ENCODE measurements at places on chromosomes 11 and 22. TPM values are rescaled to one million over a fixed set of nuclear protein-coding genes. Genes with fewer than 3 reads are reported as not detected.

SLC35E4 gene
- 4.8 TPM for total RNA-seq

TNNT3 gene
- 7.1 TPM for total RNA-seq

DNA sequence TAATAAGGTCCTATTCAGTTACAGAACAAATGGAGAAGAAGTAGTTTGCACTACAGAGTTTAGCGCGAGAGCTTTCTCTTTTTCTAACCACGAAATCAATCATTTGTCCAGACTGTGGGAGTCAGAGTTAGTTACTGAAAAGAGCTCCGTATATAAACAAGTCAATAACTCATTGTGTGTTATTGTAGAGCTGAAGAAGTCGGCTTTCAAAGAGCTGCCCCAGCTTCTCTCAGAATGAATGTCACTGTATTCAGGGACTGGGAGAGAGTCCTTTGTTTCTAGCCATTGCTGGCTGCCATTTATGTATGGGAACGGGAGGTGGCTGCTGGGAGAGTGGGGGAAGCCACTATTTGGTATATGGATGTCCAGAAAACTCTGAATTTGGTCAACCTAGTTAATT lies 227.8 kb downstream of the DCDC1 start:
- H3K27ac ChIP-seq = no peak overlapping the region
- no peaks in the 10 kb centered on the region for H3K4me1 ChIP-seq
- H3K36me3 ChIP-seq = no peaks in the 10 kb centered on the region
- no peak overlapping the region for H3K4me3 ChIP-seq
- H3K27me3 ChIP-seq = no peaks in the 10 kb centered on the region

- H3K27ac ChIP-seq = no peak overlapping the region
- no peaks in the 10 kb centered on the region for H3K36me3 ChIP-seq
- peaks cover 7% of the 10 kb centered on the region for H3K4me1 ChIP-seq
- DNase-seq = no peak
- H3K27me3 ChIP-seq = no peaks in the 10 kb centered on the region
Observed at GRCh38 chr22:31349960-31350359, 3.8 kb upstream of the PATZ1 start.

- H3K36me3 ChIP-seq = peaks cover 27% of the 10 kb centered on the region
- no peak overlapping the region for H3K4me3 ChIP-seq
- no peak overlapping the region for H3K27ac ChIP-seq
- H3K27me3 ChIP-seq = no peaks in the 10 kb centered on the region
Observed at GRCh38 chr22:25710501-25710900, 31.5 kb upstream of the MYO18B start.

DNA sequence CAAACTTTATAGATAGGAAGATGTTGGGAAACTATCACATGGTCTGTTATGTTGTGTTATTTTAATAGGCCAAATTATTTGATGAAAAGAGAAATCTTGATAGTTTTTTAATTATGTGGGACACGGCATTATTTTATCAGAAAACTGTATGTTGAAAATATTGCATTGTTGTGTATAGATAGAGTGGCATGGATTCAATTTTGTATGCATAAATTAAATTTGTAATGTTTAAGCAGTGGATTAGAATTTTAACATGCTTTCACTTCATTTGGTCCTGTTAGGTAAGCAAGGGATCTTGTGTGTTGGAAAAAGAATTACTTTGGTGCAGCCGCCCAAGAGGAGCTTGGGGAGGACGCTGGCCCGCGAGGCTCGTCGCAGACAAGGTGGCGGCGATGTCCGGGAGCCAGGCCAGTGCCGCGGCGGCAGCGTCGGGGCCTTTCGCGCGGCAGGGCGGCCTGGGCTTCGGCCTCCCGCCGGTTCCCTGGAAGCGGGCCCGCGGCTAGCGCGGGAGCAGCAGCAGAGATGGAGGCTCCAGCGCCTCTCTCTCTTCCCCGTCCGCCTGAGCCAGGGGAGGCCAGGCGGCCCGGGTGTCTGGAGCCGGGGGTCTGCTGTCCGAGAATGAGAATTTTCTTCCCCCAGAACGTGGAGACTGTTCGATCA lies 82.7 kb downstream of the GGT1 start:
- no peaks in the 10 kb centered on the region for H3K36me3 ChIP-seq
- H3K4me1 ChIP-seq = no peaks in the 10 kb centered on the region
- DNase-seq = peak; percentile 53
- no peak overlapping the region for H3K27ac ChIP-seq
- no peaks in the 10 kb centered on the region for H3K27me3 ChIP-seq

DNA sequence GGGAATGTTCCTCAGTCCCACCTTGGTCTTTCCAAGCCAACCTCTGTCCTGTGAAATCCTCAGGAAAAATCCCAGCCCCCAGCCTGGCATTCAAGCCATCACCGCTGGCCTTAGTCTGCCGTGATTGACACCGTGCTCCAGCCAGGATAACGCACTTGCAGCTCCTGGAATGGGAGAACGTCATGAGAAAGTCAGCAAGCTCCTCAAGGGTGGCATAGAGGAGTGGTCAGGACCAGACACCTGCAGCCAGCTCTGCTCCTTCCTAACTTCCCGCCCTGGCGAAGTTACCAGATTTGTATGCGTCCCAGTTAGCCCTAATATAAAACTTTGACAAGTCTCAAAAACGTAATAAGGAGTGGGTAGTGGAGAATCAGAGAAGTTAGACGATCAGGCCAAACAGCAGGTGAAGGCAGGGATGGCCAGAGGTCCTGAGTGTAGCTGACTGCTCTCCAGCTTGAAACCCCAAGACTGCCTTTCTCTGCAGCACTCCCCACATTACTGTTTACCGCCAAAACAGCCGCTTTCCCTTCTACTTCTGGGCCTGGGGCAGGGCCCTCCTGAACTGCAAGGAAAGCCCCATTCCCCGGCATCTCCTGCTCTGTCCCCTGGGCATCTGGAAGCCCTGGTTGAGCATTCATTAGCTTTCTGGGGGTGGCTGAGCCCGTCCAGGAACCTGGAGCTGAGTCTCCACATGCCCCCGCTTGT lies 1.3 kb upstream of the DKK3 start:
- peaks cover 5% of the 10 kb centered on the region for H3K36me3 ChIP-seq
- H3K27me3 ChIP-seq = peaks cover 8% of the 10 kb centered on the region
- no peak overlapping the region for H3K4me3 ChIP-seq
- H3K4me1 ChIP-seq = peaks cover 9% of the 10 kb centered on the region

DNA sequence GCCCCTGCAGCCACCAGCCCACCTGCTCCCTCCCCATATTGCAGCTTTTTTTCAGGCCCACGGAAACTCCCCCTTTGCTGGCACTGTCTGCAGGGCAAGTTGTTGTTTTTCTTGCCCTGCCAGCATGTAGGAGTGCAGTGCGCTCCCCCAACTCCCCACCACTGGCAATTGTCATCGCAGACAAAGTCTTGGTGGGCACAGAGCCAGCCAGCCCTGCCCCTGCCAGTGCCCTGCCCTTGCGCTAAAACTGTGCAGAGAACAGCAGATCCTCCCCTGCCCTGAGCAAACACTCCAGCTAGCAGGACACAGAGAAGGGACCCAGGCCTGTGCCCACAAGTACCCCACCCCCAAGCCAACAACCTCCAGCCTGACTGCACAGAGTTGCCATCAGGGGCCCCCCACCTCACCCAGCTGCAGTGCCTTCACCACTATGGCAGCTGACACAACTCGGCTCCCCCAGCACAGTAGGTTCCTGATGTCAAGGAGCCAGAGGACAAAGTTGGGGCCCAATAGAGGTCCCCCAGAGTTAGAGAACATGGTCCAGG lies 158.1 kb upstream of the ARHGAP42 start:
- no peak overlapping the region for H3K4me3 ChIP-seq
- no peaks in the 10 kb centered on the region for H3K27me3 ChIP-seq
- no peak overlapping the region for H3K27ac ChIP-seq
- DNase-seq = no peak

DNA sequence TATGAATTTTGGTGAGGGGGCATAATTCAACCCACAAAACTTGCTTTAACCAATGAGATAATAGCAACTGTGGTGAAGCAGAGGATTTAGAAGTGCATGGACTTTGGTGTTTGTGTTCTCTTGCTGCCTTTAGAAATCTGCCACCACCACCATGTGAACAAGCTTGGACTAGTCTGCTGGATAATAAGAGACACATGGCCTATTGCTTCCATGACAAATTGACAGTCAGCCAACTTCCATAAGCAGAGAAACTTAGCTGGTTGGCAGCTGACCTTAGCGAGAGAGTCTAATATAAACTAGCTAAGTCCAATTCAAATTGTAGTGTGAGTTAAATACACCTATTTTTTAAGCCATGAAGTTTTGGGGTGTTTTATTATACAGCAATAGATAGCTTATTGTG lies 482.1 kb upstream of the ANO5 start:
- H3K36me3 ChIP-seq = no peaks in the 10 kb centered on the region
- H3K27ac ChIP-seq = no peak overlapping the region
- no peaks in the 10 kb centered on the region for H3K4me1 ChIP-seq
- DNase-seq = peak; percentile 1
- no peak overlapping the region for H3K4me3 ChIP-seq
